ENCODE measurements at places on chromosomes 5 and 9.

GRCh38 chr5:74626386-74627222 is 13.9 kb downstream of the ENC1 start:
- DNase-seq: no peak

DNA sequence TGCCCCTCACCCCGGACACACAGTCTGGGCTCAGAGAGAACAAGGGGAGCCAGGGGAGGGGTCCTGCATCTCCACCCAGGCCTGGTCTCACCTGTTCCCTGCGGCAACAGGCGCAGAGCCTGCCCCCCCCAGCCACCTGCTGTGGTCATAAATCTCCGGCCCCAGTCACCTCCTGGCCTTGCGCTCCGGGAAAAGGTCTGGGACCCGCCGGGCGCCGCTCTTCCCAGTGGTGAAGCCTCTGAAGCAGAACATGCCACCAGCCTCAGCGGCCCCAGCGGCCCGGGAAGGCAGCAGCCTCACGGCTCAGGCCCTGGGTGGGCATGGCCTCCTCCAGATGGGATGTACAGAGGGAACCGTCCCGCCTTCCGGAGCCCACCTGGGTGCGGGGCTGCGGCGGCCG is 20.6 kb downstream of the NOTCH1 start:
- DNase-seq: no peak

GRCh38 chr5:147075187-147075586 is 159.6 kb upstream of the STK32A start:
- DNase-seq: no peak

GRCh38 chr9:122396614-122397148 is 25.9 kb downstream of the PTGS1 start:
- no peak for DNase-seq

- DNase-seq: no peak
Measured at GRCh38 chr5:61951295-61951694, 354.7 kb upstream of the KIF2A start.

GRCh38 chr9:3980212-3980611 is 319.7 kb downstream of the GLIS3 start:
- DNase-seq: no peak

GRCh38 chr5:231661-232060 is 13.5 kb downstream of the SDHA start:
- no peak for DNase-seq

DNA sequence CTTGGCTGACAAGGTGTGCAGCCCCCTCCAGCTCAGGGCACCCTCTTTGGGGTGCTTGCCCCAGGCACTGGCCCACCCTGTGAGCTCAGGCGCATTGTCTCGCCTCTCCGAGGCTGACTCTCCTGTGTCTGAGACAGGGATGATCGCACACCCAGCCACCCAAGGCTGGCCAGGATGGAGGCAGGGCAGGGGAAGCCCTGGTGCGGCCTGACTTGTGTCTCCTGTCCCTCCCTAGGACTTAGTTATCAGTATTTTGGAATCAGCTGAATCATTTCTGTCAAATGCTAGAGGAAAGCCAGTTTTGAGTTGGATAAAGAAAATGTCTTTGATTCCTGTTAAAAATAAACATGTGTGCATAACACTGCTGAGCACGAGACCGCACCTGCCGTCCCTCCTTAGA is 2.5 kb upstream of the DBH start:
- DNase-seq: no peak

DNA sequence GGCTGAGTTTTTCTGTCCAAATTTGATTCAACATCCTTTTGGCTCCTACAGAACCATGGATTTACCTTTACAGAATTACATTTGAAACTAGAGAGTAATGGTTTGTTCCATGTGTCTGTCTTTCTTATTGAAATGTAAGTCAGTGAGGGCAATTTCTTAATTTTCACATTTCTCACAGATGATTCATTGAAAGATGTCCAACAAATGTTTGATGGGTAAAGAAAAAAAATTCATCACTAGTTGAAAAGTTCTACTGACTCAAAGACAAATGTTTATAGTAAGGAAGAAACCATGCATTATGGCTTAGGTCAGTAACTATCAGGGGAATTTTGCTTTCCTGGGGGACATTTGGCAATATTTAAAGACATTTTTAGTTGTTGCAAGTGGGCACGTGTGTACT is 131.6 kb upstream of the TRPM3 start:
- no peak for DNase-seq

DNA sequence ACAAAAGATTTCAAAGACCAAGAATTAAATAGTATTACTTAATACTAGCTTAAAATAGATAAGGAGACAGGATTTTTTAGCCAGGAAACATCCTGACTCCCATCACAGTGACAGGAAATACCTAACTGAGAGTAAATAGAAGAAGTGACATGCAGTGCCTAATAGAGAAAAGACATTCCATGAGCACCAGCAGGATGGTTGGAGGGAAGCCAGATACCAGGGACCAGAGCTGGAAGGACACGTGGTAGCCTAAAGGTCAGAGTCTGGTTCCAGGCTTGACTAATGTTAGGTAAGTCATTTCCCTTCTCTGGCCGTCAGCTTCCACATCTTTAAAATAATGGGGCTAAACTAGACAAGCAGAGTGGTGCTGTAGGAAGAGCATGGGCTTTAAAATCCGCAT is 41.6 kb downstream of the CDK5RAP2 start:
- DNase-seq: no peak

DNA sequence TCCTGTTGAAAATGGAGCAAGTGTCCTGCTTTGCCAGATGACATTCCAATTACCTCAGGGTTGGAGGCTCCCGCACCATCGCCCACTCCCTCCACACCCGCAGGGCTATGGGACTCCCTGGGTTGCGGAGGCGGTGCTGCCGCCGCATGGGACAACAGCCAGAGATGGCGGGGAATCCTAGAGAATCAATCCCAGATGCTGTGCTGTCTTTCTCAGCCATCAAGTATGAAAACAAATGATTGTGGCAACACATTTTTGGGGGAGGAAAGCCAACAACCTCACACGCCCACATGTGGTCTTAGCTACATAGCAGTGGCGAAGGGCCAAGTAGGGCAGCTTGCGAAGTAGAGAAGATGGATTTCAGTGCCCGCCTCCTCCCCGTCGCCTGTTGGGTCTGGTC is 46.7 kb downstream of the IL31RA start:
- DNase-seq: no peak

- DNase-seq: no peak
Measured at GRCh38 chr9:118522093-118523028, 818.2 kb downstream of the TLR4 start.
